A549 treated with GW870086 at 1 μM for 4 hours (cell line): ENCODE measurements at places on chromosomes 13 and 19. TPM values are rescaled to one million over a fixed set of nuclear protein-coding genes. Genes with fewer than 3 reads are reported as not detected.

EIF3K gene
- total RNA-seq = 684 to 1,048 TPM (median 735 TPM) in 5 replicates

LRRC4B gene
- total RNA-seq = 0.32 to 0.97 TPM (median 0.50 TPM) in 5 replicates

MYPOP gene
- 6.1 to 9.6 TPM (median 8.7 TPM) in 5 replicates for total RNA-seq

FXYD1 gene
- 0.39 to 0.57 TPM in 2 of 5 replicates, not detected in the others for total RNA-seq

ZNF737 gene
- total RNA-seq = 0.08 to 0.16 TPM in 2 of 5 replicates, not detected in the others

SULT2B1 gene
- total RNA-seq = 12.4 to 18.3 TPM (median 16.6 TPM) in 5 replicates

ALG11 gene
- 5.7 to 10.2 TPM (median 8.2 TPM) in 5 replicates for total RNA-seq

C19orf85 gene
- not detected in 5 replicates for total RNA-seq

EPSTI1 gene
- 0.03 to 0.22 TPM (median 0.16 TPM) in 4 of 5 replicates, not detected in the other for total RNA-seq

SYT5 gene
- 1.9 to 4.8 TPM (median 4.0 TPM) in 5 replicates for total RNA-seq

KCNC3 gene
- total RNA-seq = 0.95 to 1.5 TPM (median 1.4 TPM) in 5 replicates

ZNF285 gene
- 1.7 to 2.5 TPM (median 2.4 TPM) in 5 replicates for total RNA-seq

CEACAM8 gene
- not detected in 5 replicates for total RNA-seq

ATP4B gene
- total RNA-seq = not detected in 5 replicates

TEAD2 gene
- total RNA-seq = 12.6 to 19.1 TPM (median 17.7 TPM) in 5 replicates

PCP2 gene
- not detected in 5 replicates for total RNA-seq

CERS1 gene
- 3.2 to 5.8 TPM (median 5.0 TPM) in 5 replicates for total RNA-seq

ZNF418 gene
- 0.70 to 1.8 TPM (median 1.1 TPM) in 5 replicates for total RNA-seq

TSHZ3 gene
- total RNA-seq = 2.1 to 2.7 TPM (median 2.5 TPM) in 5 replicates

ALOX5AP gene
- total RNA-seq = 4.8 to 9.4 TPM (median 7.1 TPM) in 5 replicates

PCDH8 gene
- not detected in 5 replicates for total RNA-seq

PEAK3 gene
- 0.05 TPM in 1 of 5 replicates, not detected in the others for total RNA-seq

BEST2 gene
- 0.10 to 0.26 TPM (median 0.22 TPM) in 5 replicates for total RNA-seq

RETN gene
- not detected in 5 replicates for total RNA-seq

DCT gene
- not detected in 5 replicates for total RNA-seq

GNG7 gene
- total RNA-seq = 0.05 to 0.08 TPM (median 0.06 TPM) in 4 of 5 replicates, not detected in the other

PRX gene
- total RNA-seq = 1.2 to 1.4 TPM (median 1.3 TPM) in 5 replicates

FGF21 gene
- total RNA-seq = not detected in 5 replicates

FLT1 gene
- 0.02 to 0.05 TPM in 2 of 5 replicates, not detected in the others for total RNA-seq

COG6 gene
- 5.6 to 14.2 TPM (median 6.3 TPM) in 5 replicates for total RNA-seq
